ENCODE measurements at places on chromosomes 5 and 9. TPM values are rescaled to one million over a fixed set of nuclear protein-coding genes. Genes with fewer than 3 reads are reported as not detected.

The FAM221B gene
- total RNA-seq: not detected

The SHISAL2B gene
- not detected for total RNA-seq

The C1QTNF3 gene
- not detected for total RNA-seq

The C5orf46 gene
- 3.3 TPM for total RNA-seq

The APBA1 gene
- 1.3 TPM for total RNA-seq

The DDX31 gene
- total RNA-seq: 26.1 TPM

The MARCHF3 gene
- total RNA-seq: 5.0 TPM

The OBP2B gene
- total RNA-seq: not detected

The AFAP1L1 gene
- total RNA-seq: 0.98 TPM

The OSTF1 gene
- 24.3 TPM for total RNA-seq

The RNF183 gene
- total RNA-seq: not detected

The BTNL3 gene
- not detected for total RNA-seq

The ZNF462 gene
- total RNA-seq: 11.9 TPM

The MCTP1 gene
- 13.9 TPM for total RNA-seq

The PCDHB6 gene
- 0.13 TPM for total RNA-seq

The ADAMTS6 gene
- total RNA-seq: 30.1 TPM

The TRPM3 gene
- total RNA-seq: not detected

The PNPLA7 gene
- total RNA-seq: 0.21 TPM

The CMYA5 gene
- 0.17 TPM for total RNA-seq

The STK32A gene
- total RNA-seq: 0.39 TPM

The CDH18 gene
- total RNA-seq: 0.31 TPM

The SLC25A2 gene
- total RNA-seq: not detected

The PPP6C gene
- 27.0 TPM for total RNA-seq

The PCDHB11 gene
- total RNA-seq: not detected

The RASGRF2 gene
- 6.4 TPM for total RNA-seq

The NPR3 gene
- total RNA-seq: 0.29 TPM

The SLC6A7 gene
- 0.03 TPM for total RNA-seq

The TXN gene
- total RNA-seq: 517 TPM

The ZSWIM6 gene
- 6.8 TPM for total RNA-seq

The SEC24A gene
- total RNA-seq: 8.5 TPM

The NKD2 gene
- total RNA-seq: not detected

The AHRR gene
- total RNA-seq: 2.4 TPM

The BTNL9 gene
- total RNA-seq: 1.3 TPM

The TLR4 gene
- total RNA-seq: 15.5 TPM

The HAPLN1 gene
- not detected for total RNA-seq

The SLC22A4 gene
- 3.4 TPM for total RNA-seq

The NOXA1 gene
- 0.10 TPM for total RNA-seq

The DRD1 gene
- total RNA-seq: not detected

The TXNDC8 gene
- not detected for total RNA-seq

The DAPK1 gene
- total RNA-seq: 0.10 TPM

The SLC6A18 gene
- total RNA-seq: not detected

The TAF11L5 gene
- not detected for total RNA-seq

The TMEM215 gene
- total RNA-seq: not detected

The INSL6 gene
- not detected for total RNA-seq

The NUDT12 gene
- total RNA-seq: 15.0 TPM

The GPR150 gene
- not detected for total RNA-seq

The PDE6A gene
- total RNA-seq: not detected

The SLC28A3 gene
- 0.02 TPM for total RNA-seq

The EGFL7 gene
- 34.6 TPM for total RNA-seq

The UQCRQ gene
- total RNA-seq: 373 TPM

The PCDHGC4 gene
- total RNA-seq: 0.33 TPM

The FOXD1 gene
- 192 TPM for total RNA-seq

The SMIM33 gene
- not detected for total RNA-seq

The SELENOP gene
- total RNA-seq: not detected

The SLCO6A1 gene
- not detected for total RNA-seq

The CDKN2B-AS1 gene
- 2.7 TPM for total RNA-seq
